ENCODE measurements at places on chromosomes 1 and 21.

GRCh38 chr1:216332462-216332861, 90.8 kb downstream of the USH2A start:
- DNase-seq: no peak

- DNase-seq: no peak
Measured at GRCh38 chr1:236389253-236389652, 4.8 kb upstream of the EDARADD start.

DNA sequence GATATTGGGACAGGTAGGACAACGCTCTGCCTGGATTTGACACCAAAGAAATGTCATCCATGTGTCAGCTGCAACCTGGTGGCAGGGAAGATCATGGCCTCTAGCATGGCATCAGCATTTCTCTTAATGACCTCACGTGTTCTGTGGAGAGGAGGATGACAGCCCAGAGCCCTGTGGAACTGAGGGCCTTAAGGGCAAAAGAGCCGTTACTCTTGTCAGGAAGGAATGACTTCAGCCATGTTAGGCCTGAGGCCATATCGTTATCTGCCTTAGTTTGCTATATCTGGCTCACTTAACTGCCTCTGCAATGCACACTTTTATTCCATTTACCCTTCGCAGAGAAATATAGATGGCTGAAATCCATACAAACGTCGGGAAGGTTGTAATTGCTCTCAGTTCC, 83.2 kb upstream of the PBX1 start:
- DNase-seq: no peak

DNA sequence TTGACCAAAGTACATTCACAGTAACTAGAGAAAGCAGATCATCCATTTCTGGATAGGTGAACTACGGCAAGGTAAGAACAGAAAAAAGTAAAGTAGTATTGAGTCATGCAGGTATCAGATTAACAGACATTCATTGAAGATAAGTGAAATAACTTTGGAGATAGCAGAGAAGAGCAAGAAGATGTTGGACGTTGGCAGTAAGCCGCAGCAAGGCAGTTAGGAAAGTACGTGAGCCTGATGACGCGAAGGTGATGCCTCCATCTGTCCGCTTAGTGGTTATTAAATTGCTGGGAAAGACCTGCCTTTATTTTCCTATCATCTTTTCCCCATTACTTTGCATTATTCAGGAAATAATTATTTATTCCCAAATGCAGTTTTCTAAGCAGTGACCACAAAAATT, 24.9 kb upstream of the KIAA1614 start:
- DNase-seq: no peak

- no peak for DNase-seq
Measured at GRCh38 chr1:25760122-25760719, 39.8 kb upstream of the SELENON start.

- DNase-seq: no peak
Measured at GRCh38 chr1:119351997-119352396, 16.6 kb upstream of the HAO2 start.
